ENCODE measurements at places on chromosomes 2 and 18.

DNA sequence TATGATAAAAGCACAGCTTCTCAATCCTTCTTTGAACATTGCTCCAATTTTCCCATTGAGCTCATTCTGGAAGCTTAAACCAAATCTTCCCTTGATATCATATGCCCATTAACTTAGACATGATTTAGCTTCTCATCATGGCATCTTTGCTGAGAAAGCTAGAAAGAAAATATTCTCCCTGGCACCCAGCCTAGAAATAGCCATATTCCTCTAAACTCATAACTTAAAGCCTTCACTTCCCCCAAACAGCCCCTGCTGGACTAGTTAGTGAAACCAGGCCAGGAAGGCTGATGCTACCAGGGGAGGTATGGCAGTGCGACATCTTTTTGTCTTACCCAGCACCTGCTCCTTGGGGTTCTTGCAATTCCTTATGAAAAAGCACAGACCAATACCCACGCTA is 4.3 kb downstream of the AAK1 start:
- DNase-seq, result no peak

DNA sequence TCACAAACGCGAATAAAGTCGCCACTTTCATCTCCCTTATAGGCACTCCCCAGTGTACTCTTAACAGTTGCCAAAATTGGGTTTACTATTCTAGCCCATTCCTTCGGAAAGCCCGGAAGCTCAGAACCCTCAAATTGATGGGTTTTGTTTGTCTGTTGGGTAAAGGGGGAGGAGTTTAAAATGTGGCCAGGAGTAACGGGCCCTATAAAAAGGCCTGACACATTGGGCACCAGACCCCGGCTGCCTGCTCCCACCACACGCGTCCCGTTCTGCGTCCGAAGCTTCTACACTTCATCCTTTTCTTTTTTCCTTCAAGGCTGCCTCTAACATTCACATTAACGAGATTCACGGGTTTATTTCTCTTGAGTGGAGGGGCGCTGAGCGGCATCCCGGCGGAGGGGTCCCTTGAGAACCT is 837 bp downstream of the NHEJ1 start:
- no peak for DNase-seq

DNA sequence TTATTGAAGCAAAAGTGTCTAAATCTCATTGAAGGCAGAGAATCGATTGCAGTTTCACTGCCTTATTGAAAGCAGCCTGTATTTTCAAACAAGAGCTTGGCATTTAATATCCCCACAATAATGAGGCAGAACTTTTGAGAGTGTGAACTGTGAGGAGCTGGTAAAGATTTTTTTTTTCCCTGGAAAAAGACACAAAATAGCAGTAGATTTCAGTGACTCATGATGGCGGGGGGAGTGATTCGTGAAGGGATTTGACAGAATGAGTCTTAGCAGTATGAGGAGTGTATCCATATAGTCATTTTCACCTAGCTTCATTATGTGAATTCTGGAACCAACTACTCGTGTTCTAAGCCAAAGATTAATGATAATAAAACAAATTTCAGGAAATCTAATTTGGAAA is 242.9 kb downstream of the ARL6IP6 start:
- no peak for DNase-seq

DNA sequence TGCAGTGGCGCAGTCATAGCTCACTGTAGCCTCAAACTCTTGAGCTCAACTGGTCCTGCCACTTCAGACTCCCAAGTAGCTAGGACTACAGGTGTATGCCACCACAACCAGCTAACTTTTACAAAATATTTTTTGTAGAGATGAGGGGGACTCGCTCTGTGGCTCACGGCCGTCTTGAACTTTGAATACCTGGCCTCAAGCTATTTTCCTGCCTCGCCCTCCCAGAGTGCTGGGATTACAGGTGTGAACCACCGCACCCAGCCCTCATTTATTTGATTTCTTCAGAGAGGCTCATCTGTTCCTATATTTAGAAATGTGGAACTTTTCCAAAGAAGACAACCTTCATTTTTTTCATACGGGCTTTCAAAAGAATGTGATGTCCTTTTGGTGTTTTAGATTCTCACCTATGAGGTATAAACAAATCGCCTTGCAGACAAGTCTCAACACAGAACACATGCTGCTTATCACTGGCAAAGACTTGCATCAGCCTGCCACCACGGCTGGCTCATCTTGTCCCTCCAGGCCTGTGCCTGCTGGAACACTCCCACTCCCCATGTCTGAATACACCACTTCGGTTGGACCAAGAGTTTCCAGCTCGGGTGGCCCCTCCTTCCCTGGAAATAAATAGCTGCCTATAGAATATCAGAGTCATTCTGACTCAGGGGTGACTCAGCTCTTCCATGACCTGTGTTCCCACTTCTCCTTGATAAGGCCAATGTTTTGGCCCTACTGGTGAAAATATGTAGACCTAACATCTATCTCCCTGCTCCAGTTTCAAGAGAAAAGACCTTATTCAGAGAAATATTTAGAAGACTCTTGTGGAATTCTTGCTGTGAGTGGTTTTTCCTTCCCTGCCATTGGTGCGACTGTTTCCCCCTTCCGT is 202.6 kb downstream of the TGIF1 start:
- DNase-seq, result no peak

- DNase-seq, result no peak
These were observed 121.8 kb downstream of the DSC3 start for GRCh38 chr18:30920757-30921156.

GRCh38 chr2:110860630-110861029 is 128.3 kb downstream of the ACOXL start:
- DNase-seq, result no peak

GRCh38 chr2:158822193-158822592 is 27.1 kb downstream of the DAPL1 start:
- DNase-seq, result no peak

- DNase-seq, result no peak
These were observed 24.9 kb downstream of the COPS9 start for GRCh38 chr2:240111253-240111652.

DNA sequence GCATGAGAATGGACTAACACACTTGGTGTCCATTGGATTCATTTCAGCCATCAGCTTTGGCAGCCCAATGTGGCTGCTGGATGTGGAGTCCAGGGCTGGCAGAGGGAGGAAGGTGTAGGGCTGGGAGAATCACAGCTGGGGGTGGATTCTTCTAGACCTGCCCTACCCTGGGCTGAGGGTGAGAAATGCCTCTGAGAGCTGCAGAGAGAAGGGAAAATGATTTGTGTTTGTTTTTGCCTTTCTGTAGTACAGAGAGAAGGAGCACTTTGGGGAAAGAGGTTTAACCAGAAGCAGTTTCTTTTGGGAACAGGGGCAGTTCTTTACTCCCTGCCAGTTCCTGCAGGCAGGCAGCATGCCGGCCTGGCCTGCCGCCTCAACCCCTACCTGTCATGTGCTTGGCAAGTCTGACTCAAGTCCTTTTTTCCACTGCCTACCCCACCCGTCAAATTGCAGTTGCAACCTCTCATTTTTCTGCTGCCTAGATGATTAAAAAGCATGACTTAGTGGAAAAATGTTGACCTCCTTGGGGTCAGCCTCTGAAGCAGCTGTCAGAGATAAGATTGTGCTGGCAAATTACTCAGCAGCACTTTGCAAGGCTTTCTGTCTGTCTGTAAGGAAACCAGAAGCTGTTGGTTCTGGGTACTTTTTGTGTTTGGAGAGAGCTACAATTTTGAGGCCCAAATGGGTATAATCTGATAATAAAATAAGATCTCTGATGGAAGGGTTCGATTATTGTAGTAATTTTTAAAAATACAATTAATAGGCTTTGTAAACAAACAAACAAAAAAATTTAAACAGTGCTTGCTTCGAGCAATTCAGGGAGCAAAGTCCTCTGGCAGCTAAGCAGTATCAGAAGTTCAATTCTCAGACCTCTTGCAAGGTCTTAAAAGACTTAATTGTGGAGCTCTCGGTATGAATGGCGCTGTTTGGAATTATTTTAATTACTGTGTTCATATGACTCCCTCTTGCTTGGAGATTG is 21.7 kb downstream of the LBH start:
- DNase-seq, result no peak

DNA sequence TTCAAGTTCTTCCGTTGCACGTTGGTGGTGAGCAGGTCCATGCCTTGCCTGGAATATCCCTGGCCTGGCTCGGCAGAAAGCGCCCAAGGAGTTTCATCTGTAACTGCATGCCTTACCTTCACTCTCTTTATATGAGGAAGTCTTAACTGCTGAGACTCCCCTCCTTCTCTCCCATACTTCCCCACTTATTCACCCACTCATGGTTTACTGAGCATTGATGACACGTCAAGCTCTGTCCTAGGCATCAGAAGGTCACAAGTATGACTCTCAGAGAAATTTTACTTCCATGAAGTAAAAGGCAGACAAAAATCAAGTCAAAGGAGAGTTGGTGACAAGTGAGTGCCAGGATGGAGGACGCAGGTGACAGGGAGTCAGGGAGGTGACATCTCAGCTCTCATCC is 68.2 kb downstream of the TBC1D8 start:
- no peak for DNase-seq

DNA sequence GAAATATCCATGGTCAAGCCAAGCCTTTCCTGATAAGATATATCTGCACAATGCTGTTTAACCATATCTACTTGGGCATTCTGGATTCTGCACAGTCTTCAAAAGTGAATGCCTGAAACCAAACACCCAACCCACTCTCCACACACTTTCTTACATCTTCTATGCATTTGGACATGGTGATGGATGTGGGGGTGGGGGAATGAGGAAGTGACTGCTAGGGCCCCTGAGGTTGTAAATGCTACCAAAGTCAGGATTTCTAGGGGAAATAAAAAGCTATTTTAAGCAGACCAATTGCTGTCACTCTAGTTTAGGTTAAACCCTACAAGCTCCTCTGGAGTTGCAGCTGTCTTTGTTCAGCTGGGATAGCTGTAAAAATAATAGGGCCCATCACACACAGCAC is 26.7 kb upstream of the TGFA start:
- no peak for DNase-seq

DNA sequence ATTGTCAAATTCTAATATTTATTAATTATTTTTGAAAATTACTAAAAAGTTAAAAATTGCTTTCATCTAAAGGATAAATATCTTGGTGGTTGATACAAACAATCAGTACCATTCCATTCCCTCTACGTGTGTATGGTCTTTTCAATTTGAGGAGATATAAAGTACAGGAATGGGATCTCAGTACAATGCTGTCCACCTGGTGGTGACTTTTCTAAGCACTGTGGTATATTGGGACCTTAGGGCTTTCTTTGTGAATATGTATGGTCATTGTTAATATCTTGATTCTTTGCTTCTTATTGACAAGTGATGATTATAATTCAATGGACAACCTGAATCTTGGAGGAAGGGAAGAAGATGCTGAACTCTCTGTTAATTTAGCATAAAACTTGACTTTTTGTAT is 83.1 kb downstream of the NBEAL1 start:
- DNase-seq, result no peak

GRCh38 chr2:234306426-234307173 is 190.3 kb downstream of the ARL4C start:
- no peak for DNase-seq

DNA sequence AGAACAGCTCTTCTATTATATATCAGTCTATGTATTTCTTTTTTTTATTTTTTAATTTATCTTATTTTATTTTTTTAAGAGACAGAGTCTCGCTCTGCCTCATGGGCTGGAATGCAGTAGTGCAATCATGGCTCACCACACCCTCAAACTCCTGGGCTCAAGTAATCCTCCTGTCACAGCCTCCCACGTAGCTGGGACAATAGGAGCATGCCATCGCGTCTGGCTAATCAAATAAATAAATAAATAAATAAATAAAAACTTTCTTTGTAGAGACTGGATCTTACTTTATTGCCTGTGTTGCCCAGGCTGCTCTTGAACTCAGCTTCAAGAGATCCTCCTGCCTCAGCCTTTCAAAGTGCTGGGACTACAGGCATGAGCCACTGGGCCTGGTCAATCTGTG is 117.0 kb downstream of the RBMS1 start:
- no peak for DNase-seq

GRCh38 chr18:492451-492850 is 8.1 kb downstream of the COLEC12 start:
- DNase-seq, result no peak

- no peak for DNase-seq
These were observed 182.4 kb downstream of the CDH2 start for GRCh38 chr18:27994571-27994970.

DNA sequence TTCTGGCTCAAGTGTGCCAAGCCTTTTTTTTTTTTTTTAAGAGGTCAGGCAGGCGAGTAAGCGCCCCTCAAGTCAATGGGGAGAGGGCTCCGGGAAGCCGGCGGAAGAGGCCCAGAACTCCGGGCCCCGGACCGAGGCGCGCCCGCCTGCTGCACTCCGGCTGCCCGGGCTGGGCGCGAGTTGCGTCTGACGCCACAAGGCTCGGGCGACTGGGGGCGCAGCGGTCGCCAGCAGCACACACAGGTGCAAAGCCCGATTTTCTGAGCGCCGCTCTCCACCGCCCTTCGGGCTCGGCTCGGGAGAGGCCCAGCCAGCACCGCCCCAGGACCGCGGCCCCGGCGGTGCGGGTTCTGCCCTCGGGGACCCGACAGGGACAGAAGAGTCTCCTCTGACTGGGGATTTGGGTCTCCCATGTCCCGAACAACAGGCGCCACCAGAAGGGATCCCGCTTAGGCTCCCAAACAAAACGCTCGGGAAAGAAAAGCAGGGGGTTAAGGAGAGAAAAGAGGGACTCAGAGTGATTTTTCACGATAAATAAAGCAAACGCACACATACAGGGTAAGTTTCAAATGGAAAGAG is 787 bp downstream of the ERBB4 start:
- no peak for DNase-seq

GRCh38 chr2:48633143-48633542 is 15.5 kb downstream of the GTF2A1L start:
- no peak for DNase-seq

DNA sequence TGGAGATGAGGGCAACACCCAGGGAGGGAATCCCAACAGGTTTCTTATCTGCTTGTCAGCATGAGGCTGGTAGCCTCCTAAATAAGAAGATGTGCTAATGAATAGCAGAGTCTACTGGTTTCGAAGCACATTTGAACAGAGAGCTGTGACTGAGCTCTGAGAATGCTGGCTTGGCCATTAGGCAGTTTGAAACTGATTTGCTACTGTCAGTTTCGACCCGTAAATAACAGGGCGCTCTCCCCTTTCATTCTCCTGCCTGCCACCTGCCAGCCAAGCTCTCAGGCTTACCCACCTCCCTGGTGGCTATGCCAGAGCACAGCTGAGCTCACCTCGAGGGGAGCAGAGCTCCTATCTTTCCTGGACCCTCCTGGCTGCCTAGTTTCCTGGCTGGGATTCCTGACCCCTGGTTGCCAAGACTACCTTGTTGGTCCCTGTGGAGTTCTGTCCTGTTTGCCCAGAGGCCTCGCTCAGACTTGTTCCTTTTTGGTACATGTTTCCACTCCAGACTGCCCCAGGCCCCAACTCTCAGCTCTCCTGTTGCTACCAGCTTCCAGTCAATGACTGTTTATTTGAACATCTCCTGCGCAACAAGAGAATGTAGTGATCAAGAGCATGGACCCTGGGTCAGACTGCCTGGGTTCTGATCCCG is 102.3 kb upstream of the ALPP start:
- no peak for DNase-seq

DNA sequence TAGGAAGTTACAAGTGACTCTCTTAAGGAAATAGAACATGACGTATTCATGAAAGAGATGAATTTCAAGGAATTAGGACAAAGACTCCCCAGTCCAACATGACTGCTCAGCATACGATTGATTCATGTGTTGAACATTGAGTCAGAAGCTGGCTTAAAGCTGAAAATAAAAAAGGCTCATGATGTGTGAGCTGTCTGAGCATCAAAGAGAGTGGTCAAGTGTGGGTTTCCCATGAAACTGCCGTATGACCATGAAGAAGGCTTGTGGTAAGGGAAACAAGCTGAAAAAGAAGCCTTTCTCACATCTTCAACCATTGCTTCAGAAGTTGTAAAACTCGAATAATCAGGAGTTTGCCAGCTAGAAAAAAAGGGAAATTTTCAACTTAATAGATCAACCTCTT is 201.9 kb upstream of the APCDD1 start:
- DNase-seq, result no peak

GRCh38 chr2:64853306-64853705 is 135.9 kb upstream of the SLC1A4 start:
- no peak for DNase-seq

All from NCI-H2081 treated with DMSO at 0.1 percent for 48 hours (cell line).